ENCODE measurements at places on chromosomes 13 and 19.

DNA sequence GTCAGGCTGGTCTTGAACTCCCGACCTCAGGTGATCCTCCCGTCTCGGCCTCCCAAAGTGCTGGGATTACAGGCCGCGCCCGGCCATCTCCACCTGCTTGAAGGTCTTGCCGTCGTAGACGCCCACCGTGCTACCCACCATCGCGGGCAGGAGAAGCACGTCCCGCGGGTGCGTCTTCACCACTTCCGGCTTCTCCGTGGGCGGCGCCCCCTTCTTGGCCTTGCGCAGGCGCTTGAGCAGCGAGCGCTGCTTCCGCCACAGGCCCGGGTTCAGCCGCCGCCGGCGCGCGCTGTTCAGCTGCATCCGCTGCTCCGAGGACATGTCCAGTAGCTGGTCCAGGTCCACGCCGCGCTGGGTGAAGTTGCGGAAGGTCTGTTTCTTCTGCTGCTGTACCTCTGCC lies 21.6 kb downstream of the EFNA2 start:
- DNase-seq = no peak

- DNase-seq = no peak
Observed at GRCh38 chr19:43562698-43563241, 12.6 kb downstream of the XRCC1 start.

DNA sequence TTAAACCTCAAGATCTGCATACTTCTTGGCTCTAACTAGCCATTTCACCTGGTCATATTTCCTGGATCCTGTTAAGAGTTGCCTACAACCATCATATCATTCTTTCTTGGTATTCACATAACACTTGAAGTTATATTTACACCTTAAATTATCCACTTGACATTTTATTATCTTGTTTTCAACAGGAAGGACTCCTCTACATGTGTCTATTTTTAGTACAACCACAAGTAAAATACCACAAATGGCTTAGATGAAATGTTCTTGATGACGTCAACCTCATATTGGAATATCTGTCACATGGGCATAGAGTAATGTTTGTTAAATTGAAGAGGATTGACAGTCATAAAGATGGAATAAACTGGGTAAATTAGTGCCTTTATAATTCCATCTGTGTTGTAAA lies 9.4 kb downstream of the PCDH20 start:
- DNase-seq = no peak

GRCh38 chr19:43474986-43475705 lies 9.7 kb upstream of the LYPD3 start:
- DNase-seq = no peak

- no peak for DNase-seq
Observed at GRCh38 chr19:4930664-4931063, 21.4 kb downstream of the UHRF1 start.

GRCh38 chr19:58338825-58339558 lies 12.2 kb downstream of the ZSCAN22 start:
- no peak for DNase-seq

GRCh38 chr13:26488236-26489003 lies 69.1 kb upstream of the WASF3 start:
- DNase-seq = no peak
